C1 segment of cervical spinal cord (tissue), 14 donors: ENCODE measurements at places on chromosomes 6 and 20.

- DNase-seq = peak; percentile 80
Measured at GRCh38 chr20:347640-348484, 951 bp downstream of the NRSN2 start.

- no peak for DNase-seq
Measured at GRCh38 chr20:59786801-59787537, 146.5 kb downstream of the SYCP2 start.

GRCh38 chr6:116409756-116410155, 39.0 kb downstream of the DSE start:
- no peak for DNase-seq

DNA sequence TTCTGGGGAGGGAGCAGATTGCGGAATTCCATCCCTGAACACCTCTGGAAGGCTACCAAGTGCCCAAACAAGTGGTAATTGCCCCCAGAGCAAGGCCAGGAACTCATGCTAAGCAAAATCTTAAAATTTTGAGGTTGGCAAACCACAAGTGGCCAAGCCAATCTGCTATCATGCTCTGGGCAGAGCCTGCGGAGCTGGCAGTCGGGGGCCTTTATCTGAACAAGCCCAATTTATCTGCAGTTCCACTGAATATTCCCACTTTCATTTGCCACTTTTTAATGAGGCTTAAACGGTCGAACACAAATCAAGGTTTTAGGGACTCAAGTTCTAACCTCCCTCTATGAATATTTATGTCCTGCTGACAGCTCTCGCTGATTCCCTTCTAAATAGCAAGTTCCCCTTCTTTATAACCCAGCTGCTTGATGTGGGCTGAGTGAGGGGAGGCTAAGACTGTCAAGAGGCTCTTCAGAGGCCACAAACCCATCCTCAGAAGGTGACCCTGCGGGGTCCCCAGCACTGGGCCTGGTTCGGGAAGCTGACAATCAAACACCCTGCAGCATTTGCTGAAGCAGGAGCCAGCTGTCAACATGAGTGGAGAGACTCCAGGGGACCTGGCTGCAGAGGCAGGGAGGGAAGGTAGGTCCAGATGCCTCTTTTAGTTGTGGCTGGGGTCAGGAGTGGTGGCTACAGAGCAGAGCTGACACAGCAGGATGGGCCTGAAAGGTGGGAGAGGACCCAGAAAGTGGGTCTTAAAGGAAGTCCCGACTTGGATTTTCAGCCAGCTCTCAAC, 11.9 kb downstream of the CCDC167 start:
- no peak for DNase-seq

DNA sequence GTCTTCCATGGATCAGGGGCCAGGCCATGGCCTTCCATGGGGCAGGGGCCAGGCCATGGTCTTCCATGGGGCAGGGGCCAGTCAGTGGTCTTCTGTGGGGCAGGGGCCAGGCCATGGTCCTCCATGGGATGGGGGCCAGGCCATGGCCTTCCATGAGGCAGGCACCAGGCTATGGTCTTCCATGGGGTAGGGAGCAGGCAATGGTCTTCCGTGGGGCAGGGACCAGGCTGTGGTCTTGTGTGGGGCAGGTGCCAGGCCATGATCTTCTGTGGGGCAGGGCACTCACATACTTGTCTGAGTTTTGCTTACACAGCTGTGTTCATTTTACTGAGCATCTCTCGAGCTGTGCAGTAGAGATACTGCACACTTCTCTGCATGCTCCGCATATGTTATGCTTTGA, 57.3 kb upstream of the THBS2 start:
- DNase-seq = no peak

- DNase-seq = no peak
Measured at GRCh38 chr6:144581812-144582537, 296.8 kb downstream of the UTRN start.

DNA sequence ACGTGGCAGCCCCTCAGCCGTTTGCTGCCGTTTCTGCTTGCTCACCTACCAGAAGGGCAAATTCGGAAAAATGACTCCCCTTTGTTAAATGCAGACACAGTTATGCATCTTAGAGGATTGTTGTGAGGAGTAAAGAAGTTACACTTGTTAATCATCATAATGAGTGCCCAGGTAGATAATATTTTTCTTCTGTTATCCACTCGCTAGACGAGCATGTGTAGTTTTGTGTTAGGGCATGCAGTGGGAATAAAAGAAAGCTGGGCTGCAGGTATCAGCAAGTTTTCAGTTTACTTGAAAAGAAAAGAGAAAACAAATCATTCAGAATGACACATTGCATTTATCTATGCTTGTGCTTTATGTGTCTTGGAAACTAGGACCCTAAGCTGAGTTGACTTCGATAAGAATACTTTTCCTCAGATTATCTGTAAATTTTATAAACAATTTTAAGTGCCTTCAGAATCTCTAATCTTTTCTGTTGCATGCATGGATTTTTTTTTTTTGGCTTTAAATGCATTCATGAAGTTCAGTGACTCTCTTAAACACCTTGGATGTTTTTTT, 365.3 kb downstream of the QKI start:
- no peak for DNase-seq

DNA sequence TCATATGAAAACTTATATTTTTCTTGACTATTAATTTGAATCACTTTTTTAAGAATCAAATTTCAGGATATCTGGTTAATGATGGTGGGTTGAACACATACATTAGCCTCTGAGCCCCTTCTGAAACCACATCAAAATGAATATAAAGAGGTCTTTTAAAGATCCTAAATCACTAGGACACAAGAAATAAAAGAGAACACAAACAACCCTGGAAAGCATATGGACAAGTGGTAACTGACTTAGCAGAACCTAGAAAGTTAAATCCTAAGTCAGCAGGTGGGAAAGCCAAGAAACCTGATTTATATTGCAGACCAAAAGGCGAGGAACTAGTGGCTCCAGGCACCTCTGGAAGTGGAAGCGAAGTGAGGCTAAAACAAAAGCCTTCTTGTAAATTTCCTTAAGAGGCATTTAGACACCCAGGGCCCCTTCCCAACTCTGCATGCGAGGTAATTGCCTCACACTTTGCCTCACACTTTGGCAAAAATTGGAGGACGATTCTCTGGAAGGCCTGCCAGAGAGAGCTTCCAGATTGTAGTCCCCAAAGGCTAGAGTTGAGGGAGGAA, 293.9 kb downstream of the KHDC1L start:
- DNase-seq = no peak

DNA sequence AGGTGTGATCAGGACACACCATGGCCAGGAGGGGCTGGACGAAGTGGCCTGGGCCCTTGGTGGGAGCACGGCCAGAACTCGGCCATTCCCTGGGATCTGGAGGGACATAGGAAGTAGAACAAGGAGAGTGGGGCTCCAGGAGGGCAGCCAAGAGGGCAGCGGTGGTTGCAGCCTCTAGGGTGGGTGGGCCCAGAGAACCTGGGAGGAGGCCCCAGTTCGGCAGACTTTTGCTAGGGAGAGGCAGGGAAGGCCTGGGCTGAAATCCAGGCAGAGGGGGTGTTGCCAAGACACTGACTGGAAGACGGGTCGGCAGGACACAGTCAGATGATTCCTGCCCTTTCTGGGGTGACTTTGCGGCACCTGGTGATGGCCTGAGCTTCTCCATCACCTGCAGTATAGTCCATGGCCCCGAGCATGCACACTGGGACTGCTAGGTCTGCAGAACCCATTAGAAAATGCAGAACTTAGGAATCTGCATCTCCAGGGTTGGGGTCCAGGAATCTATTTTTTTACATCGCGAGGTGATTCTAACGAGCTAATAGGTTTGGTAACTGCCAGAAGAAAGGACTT, 224.8 kb downstream of the SYNDIG1 start:
- no peak for DNase-seq

- no peak for DNase-seq
Measured at GRCh38 chr6:164825386-164825785, 484.0 kb downstream of the C6orf118 start.

DNA sequence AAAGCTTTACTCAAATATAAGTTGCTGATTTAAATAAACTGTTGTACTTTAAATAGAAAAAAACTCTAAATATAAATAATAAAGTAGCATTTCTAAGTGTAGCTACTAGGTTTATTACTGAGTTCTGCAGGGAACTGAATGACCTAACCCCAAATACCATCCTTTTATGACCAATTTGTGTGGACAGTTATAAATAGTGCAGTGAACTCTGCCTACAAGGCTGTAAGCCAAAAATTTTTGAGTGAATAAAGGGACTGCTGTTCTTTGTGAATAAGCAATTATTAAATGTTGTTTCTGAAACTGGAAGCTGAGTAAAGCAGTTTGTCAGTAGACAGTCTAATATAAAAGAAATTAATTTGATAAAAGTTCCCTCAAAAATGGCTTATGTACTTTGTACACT, 90.8 kb upstream of the ELOVL5 start:
- DNase-seq = peak; percentile 15

DNA sequence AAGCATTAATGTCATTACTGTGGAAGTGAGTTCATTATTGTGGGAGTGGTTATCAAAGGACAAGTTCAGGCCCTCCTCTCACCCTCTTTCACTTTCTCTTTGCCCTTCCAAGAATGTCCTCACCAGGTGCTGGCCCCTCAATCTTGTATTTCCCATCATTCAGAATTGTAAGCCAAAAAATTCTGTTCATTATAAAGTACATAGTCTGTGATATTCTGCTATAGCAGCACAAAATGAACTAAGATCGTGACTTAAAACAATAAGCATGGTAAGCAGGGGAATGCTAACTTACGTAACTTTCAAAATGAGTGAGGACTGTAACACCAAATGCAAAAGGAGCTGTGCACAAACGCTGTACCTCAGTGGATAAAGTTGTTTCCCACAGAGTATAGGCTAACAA, 515.7 kb upstream of the BTBD3 start:
- DNase-seq = no peak

GRCh38 chr6:13267142-13267651, 61.1 kb downstream of the TBC1D7 start:
- no peak for DNase-seq

- no peak for DNase-seq
Measured at GRCh38 chr20:42173440-42173839, 555.3 kb upstream of the CHD6 start.

GRCh38 chr6:161104966-161105365, 113.4 kb downstream of the MAP3K4 start:
- DNase-seq = no peak

GRCh38 chr6:149212892-149213801, 104.4 kb upstream of the TAB2 start:
- no peak for DNase-seq
